ENCODE measurements at places on chromosomes 12 and 14.

DNA sequence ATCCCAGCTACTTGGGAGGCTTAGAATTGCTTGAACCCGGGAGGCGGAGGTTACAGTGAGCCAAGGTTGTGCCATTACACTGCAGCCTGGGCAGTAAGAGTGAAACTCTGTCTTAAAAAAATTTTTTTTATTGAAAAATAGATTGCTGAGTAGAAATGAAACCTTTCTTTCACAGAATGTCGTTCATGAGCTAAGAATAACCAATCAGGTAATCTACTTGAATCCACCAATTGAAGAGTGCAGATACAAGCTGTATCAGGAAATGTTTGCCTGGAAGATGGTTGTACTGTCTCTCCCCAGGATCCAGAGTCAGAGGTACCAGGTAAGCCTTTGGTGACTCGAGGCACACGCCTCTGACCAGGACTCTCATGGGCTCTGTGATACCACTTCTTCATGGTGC lies 27.0 kb downstream of the DYNC1H1 start:
- no peak for DNase-seq

DNA sequence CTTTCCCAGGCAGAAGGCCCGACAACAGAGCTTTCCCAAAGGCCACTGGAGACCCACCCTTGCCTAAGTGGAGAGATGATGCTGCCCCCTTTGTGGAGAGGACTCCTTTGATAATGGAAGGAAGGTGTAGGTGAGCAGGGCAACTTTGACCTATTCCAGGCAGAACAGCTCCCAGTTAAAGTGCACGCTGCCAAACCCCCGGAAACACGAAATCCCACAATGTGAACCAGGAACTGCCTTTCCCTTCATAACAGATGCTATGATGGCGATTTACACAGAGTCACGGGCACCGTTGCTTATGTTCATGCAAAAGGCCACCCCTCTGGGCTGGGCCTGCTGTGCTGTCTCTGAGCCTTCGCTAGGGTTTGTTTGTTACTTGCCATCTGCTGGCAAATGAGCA lies 34.6 kb downstream of the PRIMA1 start:
- no peak for DNase-seq

DNA sequence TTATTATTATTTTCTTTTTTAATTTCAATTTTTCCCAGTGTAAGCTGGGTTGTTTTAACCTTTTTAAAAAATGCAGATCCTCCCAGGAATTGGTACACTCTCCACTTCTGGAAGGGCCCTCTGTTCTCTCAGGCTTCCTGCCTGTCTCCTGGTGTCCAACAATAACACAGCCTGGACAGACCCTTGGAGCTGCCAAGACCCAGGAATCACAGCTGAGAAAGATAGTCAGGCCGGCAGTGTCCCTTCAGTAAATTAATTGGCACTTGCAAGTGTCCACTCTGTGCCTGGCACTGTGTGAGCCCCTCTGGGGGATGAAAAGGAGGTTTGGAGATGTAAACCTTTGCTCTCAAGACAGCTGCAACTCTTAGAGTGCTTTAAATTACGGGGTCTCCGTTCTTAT lies 113.3 kb downstream of the SMOC1 start:
- DNase-seq, result no peak

DNA sequence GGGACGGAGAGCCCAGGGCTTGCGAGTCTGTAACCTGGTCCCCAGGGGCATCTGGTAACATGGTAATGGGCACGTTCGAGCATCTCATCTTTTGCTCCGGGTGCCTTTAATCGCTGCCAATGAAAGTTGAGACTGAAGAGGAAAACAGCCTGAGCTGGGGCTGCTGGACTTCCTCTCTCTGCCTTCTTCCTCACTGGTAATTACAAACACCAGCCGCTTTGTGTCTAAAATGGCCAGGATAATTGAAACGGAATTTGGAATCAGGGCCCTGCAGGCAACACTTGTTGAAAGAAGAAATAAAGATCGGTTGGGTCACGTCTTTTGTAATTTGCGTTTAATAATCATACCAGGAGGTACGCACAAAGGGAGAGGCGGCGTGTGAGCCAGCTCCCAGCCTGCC lies 51.5 kb upstream of the GPATCH2L start:
- DNase-seq, result no peak

- DNase-seq, result no peak
These were observed 7.5 kb downstream of the FOXG1 start for GRCh38 chr14:28773861-28774691.

DNA sequence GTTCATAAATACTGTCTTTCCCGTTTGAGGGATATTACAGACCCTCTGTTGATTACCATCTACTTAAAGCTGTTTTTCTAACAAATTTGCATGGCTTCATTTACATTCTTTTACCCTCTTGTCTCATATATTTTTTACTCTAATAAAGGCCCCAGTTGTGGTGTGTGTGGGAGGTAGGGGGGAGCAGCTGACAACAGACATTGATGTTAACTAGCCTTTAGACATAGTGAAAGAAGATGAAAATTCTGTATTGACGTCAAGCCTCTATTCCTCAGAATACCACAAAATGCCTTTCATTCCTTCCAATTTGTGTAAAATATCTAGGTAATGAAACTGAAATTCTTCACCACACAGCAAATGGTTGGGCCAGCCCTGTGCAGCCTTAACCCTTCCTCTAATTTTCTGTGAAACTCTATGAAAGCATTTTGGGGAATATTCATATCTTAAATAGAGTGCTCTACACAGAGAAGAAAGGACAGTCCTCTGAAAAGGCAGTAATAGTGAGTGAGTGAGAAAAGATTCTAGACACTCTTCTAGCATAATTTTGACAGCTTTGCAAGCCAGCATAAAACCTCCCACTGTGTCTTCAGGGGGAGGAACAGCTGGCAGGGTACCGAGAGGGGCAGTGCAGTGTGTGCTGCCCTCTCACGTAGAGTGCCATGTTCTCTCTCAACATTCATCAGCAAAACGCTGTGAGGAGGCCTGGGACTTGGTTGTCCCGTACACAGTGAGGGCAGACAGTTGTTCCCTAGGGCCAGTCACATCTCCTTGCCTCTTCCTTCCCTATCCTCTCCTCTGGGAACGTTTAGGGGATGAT lies 20.1 kb upstream of the CERS5 start:
- peak; percentile 48 for DNase-seq

DNA sequence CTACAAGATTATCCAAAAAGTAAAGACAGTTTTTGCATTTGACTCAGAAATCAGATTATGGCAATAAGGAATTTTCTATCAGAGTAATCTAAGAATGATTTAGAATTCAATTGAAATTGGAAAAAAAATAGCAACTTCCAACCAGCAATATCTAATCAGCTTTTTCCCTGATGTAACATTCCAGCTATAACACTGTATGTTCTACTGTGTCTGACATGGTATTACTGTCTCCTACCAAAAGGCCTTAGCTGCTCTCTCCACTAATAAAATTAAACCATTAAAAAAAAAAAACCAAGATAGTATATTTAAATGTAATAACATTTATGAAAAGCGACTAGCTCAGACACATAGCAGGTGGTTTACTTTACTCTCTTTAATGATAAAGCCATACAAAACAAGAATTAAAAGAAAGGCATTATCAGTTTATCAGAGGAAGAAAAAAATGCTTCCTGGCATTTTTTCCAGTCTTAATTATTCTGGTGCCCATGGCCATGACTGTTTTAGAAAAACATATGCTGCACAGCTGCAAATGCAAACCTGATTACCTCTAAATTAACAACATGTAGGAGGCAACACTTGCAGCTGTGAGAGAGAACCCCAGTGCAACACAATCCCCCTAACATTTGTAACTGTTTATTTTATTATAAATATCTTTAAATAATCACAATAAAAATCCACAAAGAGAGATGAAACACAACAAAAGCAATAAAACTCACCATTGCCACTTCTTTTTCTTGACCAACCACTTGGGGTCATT lies 28.8 kb downstream of the PHLDA1 start:
- DNase-seq, result no peak

DNA sequence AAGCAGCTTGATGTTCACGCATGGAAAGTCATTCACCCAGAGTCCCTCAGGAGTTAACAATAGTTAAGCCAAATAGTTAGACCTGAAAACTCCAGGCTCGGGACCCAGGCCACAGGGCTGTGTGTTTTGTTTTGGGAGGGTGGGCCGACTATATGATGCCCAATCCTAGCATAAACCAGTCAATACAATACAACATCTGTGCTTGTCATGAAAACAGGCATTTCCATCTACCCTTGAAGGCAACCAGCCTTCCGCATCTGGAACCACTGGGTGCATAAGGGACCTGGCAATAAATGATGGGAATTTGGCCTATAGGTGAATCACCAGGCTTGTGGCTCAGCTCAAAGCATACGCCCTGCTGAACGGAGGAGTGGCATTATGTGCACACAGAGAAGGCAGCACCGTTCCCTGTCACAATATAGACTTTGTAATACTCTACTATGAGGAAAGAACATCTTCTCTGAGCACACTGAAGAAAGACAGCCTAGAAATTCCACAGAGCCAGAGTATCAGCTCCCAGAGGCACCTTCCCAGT lies 91.0 kb upstream of the FOXN3 start:
- no peak for DNase-seq

DNA sequence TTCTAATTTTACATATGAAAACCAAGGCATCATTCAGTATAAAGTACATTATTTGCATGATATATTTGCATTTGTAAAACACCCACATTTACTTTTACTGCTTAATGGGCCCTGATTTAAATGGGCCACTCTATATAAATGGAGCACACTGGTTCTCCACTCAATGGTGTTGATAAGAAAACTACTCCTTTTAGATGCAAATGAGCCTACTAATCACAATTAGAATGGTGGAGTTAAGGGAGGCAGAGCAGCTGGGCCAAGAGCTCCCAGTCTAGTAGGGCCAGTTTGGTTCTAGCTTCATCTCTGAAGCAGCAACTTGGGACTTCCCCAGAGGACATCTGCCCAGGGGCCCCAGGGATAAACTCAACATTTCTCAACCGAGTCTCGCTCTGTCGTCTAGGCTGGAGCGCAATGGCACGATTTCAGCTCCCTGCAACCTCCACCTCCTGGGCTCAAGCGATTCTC lies 120.7 kb downstream of the FOXN3 start:
- DNase-seq, result no peak

DNA sequence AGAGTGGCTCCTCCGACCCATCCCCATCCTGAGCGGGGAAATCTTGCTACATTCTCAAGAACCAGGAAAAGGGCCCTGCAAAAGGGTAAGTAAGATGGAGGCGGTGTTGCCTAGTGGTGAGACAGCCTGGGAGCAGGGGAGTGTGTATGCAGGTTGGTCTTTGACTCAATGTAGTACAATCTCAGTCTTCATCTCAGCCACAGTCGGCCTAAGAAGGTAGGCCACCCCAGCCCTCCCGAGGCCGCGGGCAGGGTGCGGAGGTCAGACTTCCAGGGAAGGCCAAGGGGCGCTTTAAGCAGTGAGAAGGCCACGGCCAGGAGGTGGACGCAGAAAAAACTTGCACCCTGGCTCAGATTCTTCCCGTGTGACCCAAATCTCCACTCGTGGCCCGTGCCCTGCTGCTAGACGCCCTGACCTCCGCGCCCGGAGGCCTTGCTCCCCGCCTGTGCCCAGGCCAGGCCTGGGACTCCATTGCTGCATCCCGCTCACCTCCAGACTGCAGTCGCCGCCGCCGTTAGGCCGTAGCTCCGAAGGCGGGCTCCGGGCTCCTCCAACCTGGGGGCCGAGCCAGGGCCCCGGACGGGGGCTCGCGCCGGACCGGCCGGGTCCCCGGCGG lies 435 bp downstream of the FOXM1 start:
- DNase-seq, result peak; percentile 14

DNA sequence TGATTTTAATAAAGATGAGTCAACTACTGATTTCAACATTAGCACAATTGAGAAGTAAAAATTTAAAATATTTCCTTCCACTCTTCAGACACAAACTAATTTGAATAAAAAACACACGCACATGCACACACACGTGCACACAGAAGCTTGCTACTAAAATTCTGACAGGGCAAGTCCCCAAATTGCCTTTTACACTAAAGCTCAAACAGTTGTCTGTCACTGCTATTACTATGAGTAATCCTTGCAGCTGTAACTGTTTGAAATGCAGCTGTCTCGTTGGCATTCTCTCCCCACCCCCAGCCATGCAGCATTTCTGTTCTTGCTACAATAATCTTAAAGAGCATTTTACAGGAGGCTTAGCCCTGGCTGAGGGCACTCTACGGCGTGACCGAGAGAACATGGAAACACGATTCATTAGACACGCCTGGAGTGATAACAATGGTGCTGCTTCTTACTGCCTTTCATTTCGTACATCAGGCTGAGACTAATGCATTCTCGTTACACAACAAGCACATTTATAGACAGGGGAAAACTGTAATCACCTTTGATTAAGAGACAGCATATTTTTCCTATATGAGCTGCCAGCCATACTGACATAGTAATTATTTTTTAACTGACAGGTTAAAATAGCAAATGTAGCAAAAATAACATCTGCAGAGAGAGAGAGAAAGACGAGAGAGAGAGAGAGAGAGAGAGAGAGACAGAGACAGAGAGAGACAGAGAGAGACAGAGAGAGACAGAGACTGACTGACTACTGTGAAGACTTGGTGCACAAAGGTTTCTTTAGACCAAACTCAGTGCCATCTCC lies 153.8 kb downstream of the MED13L start:
- DNase-seq, result no peak

- no peak for DNase-seq
These were observed 207.0 kb upstream of the CDKN3 start for GRCh38 chr14:54189748-54190354.

DNA sequence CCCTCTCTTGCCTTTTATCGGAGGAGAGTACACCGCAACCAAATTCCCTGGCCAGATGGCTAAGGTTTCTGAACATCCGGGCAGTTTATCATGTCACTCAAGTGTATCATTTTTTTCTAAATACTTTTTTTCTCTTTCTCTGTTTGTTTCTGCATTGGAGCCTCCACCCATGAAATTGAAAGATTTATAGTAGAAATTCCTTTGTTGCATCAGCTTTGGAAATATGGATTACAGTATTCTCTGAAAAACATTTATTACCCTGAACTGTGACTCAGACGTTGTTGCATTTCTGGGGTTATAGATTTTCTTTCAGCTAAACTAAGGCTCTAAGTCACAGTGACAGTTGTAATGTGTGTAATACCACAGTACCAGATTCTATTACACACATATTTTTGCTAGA lies 187.0 kb downstream of the SPTSSA start:
- DNase-seq, result no peak

- no peak for DNase-seq
These were observed 89.1 kb downstream of the MIA2 start for GRCh38 chr14:39322807-39323206.

DNA sequence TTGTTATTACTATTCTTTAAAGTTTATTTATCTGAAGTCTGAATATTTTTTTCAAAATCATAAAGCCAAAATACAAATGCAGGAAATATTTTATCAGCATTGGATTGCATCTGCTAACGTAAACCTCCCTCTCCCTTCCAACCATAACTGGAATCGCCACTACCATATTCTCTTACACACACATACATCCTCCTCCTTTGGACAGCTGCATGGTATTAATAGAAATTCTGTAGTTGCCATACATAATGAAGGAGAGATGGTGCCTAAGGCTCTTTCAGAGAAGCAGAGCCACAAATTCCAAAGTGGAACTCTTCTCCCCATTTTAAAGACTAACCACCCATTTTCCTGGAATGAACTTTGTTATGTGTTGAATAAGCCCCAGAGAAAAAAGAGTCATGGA lies 352.7 kb downstream of the MDGA2 start:
- no peak for DNase-seq

- no peak for DNase-seq
These were observed 68.9 kb upstream of the BBS10 start for GRCh38 chr12:76417116-76417515.
